Activated CD4-positive, alpha-beta T cell treated with anti-CD3 and anti-CD28 coated beads, Interleukin-2, amount 10 ng/mL, durations not matched to agents 24 days and 14 days (primary cell): ENCODE measurements at places on chromosomes 1 and 21.

DNA sequence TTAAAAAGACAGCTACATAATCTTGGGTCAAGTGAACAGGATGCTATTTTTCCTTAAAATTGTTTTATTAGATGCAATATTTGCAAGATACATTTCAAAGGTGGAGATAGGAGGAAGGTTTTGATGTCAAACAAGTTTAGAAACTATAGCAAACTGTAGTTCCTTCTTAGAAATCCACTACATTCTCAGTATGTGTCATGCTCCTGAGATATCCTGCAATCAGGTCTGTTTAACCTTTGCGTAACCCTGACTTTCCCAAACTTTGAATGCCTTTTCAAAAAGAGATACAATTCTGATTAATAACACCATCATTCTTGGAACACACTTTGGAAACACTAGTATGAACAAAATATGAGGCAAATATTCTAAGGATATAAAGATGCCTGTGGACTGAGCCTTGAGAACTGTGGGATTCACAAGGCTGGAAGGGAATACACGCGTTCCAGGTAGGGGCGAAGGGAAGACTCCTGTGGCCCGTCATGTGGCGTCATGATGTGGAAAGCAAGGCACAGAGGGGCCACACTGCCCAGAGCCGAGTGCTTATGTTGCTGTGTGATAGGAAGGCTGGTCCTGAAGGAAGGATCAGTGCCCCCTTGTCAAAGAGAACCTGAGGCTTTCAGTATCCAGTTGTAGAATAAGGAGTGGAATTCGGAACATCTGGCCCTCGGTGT is 19.6 kb upstream of the TARBP1 start:
- H3K27me3 ChIP-seq = no peaks in the 10 kb centered on the region
- DNase-seq = no peak
- H3K27ac ChIP-seq = peak overlapping the region; percentile 85
- peaks cover 5% of the 10 kb centered on the region for H3K36me3 ChIP-seq
- peaks cover 69% of the 10 kb centered on the region for H3K4me1 ChIP-seq
- peak overlapping the region; percentile 50 for H3K4me3 ChIP-seq

DNA sequence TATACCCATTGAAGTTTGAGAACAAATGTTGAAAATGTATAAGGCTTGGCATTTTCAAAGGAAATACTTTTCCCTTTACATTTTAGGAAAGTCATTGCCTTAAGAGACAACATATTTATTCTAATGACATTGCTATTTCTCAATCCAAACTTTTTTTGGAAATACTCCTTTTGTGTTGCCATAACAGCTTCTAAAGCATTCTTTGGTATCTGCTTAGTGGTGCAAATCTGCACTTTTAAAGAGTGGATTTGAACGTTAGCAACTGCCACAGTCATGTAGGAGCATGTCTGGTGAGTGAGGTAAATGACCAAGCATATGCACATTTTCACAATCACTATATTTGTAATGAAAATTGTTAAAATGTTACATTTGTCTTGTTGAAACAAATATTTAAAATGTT is 124.4 kb upstream of the GORAB start:
- no peaks in the 10 kb centered on the region for H3K4me1 ChIP-seq
- no peaks in the 10 kb centered on the region for H3K36me3 ChIP-seq
- H3K27ac ChIP-seq = no peak overlapping the region
- no peak overlapping the region for H3K4me3 ChIP-seq
- no peak for DNase-seq

DNA sequence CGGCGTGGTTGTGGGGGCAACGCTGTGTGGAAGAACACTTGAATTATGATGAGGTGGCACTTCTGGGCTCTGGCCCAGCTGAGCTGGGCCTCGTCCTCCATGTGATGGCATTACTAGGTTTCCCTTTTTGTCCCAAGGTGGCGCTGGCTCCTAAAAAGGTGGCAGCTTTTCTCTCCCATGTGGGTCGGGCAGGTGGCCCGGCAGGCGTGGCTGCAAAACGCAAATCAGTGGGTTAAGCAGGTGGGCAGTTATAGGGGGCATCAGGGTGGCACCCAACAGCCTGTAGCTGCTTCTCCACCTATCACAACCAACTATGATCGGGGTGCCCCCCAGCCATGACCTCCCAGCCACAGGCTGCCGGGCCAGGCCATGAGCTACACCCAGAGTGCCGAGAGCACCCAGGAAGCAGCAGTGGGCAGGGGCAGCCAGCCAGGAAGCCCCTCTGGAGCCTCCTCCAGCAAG is 59.6 kb downstream of the KCNAB2 start:
- H3K4me3 ChIP-seq = no peak overlapping the region
- H3K4me1 ChIP-seq = no peaks in the 10 kb centered on the region
- no peak for DNase-seq
- H3K36me3 ChIP-seq = no peaks in the 10 kb centered on the region

DNA sequence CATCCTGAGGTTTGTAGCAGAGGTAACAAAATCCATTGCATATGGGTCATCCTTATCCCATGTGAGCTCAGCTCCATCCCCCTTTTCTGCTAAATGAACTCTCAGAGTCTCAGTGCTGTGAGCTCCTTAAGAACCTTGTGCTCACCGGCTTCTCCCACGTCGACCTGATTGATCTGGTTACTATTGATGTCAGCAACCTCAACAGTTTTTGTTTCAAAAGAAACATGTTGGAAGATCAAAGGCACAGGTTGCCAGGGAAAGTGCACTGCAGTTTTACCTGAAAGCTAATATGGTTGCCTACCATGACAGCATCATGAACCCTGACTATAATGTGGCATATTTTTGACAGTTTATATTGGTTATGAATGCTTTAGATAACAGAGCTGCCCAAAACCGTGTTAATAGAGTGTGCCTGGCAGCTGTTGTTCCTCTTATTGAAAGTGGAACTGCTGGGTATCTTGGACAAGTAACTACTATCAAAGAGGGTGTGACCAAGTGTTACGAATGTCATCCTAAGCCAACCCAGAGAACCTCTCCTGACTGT is 131.4 kb downstream of the HS2ST1 start:
- DNase-seq = peak; percentile 88
- H3K27ac ChIP-seq = peak overlapping the region; percentile 86
- H3K36me3 ChIP-seq = peaks cover 5% of the 10 kb centered on the region
- H3K4me1 ChIP-seq = peaks cover 25% of the 10 kb centered on the region

- H3K27ac ChIP-seq = no peak overlapping the region
- H3K4me1 ChIP-seq = peaks cover 56% of the 10 kb centered on the region
- no peak overlapping the region for H3K4me3 ChIP-seq
- DNase-seq = no peak
Observed at GRCh38 chr1:165852871-165853270, 25.5 kb downstream of the UCK2 start.
